ENCODE measurements at places on chromosomes 12 and 14.

DNA sequence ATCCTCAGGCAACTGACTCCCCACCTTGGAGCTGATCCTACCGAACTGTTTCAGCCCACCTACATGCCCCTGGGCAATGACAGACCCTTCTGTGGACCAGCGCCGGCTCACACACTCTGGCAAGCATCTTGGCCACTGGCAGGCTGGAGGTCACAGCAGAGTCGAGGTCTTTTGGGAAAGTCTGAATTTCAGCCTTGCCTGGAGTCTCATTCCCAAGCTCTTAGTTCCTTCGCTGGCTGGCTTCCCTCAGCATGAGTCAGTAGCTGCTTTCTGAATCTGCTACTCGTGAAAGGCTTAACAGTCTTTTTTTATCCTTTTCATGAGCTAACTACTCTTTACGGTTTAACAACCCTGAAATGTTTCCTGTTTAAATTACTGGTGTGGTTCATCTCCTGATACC, 44.5 kb downstream of the ASCL4 start:
- DNase-seq = no peak

- DNase-seq = no peak
These were observed 128.8 kb downstream of the NDUFA12 start for GRCh38 chr12:94874518-94875302.

DNA sequence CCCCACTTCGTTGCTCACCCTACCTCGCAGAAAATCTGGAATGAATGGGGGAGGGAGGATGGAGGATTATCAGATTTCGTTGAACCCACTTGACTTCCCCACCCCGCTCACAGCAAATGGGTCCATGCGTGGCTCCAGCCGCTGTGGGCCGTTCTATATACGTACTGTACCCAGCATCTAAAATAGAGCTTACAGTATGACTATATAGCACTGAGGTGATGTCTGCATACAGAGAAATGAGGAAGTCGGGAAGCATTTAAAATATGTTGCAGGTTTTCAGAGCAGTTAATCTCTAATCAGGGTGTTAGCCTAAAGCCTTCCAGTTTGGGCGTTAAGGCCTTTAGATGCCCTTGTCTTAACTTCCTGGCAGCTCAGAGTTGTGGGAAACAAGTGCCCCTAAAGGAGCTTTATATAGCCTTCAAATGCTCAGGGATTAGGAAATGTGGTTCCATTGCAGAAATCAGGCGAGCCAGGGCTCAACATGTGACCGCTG, 1.4 kb downstream of the BICDL1 start:
- no peak for DNase-seq

GRCh38 chr14:71366861-71367260, 459.6 kb downstream of the PCNX1 start:
- no peak for DNase-seq

DNA sequence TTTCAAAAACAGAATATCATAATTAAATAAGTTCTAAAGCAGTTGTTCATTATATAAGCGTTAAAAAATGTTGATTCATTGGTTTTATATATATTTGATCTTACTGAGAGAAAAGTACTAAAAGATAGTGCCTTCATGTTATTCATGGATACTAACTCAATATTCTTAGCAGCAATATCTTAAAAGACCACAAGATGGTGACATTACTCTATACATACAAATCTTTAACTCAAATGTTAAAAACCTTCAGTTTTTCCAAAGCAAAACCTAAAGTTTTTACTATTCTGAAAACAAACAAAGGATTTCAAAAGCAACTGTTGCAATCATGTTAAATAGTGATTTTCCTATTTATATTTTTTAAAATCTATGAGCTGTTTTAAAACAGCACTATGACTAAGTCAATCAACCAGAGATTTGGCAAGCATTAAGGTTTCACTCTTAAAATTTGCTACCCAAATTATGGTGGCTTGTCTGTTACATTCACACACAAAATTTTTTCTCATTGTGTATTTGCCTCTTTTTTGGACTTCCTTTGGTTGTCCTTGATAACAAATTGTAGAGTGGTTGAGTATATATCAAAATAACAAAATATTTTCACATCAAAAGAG, 50.1 kb upstream of the RERGL start:
- no peak for DNase-seq

GRCh38 chr12:28057856-28058615, 85.5 kb upstream of the PTHLH start:
- no peak for DNase-seq

DNA sequence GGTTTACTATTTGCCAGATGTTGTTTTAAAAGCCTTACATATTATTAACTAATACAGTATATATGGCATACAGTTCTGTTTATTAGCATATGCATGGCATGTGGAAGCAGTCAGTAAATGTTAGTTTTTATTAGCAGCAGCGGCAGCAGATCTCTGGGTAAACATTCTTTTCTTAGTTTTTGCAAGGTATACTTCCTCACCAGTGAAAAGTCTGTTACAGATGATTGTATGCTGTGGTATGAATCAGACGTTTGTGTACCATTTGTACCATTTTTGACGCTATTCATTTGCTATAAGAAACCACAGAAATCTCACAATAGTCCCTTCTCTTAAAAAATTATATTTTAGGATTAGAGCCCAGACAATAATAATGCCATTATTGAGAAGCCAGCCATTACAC, 17.8 kb downstream of the STK38L start:
- DNase-seq = no peak

DNA sequence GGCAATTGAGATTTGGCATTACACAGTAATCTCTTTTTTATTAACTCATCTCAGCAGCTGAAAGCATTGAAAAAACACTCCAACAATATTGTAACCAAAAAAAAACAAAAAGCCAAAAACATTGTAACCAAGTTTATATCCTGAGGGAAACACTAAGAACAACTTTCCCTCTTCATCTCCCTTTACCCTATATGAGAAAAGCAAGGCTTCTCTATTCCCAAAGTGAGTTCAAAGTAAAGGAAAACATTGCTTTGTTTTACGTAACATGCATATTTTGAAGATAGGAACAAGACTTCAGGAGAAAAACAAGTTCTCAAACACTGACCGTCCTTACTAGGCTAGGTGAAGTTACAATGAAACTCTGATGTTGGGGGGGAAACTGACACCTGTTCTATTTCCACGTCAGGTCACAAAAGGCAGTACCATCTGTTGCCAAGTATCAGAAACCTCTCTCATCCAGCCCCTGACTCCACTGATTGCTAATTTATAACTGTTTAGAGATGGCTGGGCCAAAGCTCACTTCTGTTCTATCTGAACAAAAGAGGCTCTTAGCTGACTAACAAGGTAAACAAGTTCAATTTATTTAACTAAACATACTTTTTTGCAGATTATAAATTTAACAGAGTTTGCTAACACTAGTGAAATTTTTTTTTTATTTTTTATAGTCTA, 67.9 kb upstream of the PLXNC1 start:
- DNase-seq = no peak

GRCh38 chr14:20409226-20409625, 4.1 kb downstream of the TEP1 start:
- no peak for DNase-seq

DNA sequence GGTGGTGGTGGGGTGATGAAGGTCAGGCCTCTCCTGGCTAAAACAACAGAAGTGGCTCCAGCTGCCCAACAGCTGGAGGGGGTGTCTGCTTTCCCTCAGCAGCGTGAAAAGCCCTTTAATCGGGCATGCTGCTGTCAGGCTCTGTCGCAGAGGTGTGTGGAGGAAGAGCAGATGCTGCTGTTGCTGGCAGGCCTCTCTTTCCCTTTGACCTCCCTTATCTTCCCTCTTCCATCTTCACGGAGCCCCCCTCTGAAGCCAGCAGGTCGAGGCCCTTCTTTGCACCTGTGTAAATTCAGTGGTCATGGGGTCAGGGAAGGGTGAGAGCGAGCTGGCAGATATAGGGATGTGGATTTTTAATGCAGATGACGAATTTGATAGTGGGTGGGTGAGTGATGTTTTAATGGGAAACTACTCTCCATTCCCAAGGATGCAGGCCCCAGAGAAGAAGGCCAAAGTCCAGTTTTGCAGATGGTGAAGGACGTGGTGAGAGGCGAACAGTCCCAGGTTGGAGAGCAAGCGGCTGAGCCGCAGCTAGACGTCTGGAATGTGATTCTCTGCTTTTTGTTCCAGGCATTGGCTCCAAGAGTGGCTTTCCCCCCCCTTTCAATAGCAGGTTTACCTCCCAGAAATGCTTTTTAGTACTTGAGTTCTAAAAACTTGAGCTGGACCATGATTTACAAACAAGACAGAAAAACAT, 64.0 kb downstream of the SMOC1 start:
- DNase-seq = no peak

Measured in activated CD4-positive, alpha-beta T cell treated with anti-CD3 and anti-CD28 coated beads, Interleukin-2, amount 50 U/mL, for 4 hours (primary cell).